Colonic mucosa (tissue), 4 donors: ENCODE measurements at places on chromosomes 3 and 15.
A peak's percentile ranks its signal among the peaks of the same experiment; 100 is the strongest.

DNA sequence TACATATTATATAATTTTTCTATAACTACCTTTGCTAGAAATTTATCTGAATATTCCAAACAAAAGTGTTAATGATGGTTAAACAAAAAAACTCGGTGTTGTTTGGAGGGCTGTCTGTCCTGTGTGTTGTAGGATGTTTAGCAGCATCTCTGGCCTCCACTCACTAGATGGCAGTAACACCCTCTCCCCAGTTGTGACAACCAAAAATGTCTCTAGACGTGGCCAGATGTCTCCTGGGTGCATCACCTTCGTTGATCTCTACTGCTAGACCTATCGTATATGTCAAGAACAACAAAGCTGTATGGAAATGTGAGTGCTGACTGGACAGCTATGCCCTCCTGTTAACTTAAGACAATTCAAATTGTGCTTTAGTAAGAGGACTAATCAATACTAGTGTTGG lies 14.1 kb downstream of the ANKRD34C start:
- DNase-seq, result no peak

DNA sequence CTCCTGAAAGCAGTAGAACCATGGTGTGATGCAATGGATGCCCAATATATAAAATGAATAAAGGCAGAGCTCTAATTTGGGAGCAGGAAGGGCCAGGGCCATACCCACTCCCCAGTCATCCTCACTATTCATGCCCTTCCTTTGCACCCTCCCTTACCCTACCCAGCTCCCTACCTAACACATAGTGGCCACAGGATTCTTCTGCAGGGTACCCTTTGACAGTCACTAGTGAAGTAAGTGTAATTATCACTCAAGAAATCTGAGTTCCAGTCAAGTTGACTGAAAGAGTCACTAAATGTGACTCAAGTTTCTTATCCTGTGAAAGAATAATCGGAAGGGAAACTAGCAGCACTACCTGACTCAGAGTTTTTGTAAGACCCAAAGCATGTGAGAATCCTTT lies 69.2 kb downstream of the RASA2 start:
- no peak for DNase-seq

GRCh38 chr15:88834211-88834812 lies 31.1 kb downstream of the ACAN start:
- DNase-seq, result peak; percentile 22

DNA sequence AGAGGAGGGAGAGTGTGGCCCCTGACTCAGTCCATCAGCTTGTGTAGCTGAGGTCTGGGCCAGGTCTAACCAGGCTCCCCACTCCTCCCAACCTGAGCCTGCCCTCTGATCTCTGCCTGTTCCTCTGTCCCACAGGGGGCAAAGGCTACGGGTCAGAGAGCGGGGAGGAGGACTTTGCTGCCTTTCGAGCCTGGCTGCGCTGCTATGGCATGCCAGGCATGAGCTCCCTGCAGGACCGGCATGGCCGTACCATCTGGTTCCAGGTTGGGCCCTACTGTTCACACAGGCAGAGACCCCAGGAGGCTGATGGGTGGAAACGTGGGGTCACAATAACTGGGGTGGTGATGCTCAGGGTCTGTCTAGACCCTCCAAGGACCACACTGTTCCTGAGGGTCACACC lies 6.8 kb downstream of the NEIL1 start:
- no peak for DNase-seq

DNA sequence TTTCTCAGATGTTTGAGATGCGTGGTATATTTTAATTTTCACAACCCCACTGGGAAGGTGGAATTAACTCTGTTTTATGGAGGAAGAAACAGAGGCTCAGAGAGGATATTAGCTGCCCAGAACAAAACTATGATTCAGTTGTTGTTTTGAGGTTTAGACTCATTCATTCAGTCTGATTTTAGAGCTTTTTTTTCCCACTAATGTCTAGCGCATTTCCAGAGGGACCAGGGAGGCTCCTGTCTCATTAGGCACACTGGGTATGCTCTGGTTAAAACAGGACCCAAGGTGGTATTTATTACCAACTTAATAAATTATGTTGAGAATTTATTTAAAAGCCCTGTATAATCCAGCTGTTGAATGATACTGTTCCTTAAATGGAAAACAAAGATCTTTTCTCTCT lies 272.0 kb upstream of the RGMA start:
- no peak for DNase-seq

DNA sequence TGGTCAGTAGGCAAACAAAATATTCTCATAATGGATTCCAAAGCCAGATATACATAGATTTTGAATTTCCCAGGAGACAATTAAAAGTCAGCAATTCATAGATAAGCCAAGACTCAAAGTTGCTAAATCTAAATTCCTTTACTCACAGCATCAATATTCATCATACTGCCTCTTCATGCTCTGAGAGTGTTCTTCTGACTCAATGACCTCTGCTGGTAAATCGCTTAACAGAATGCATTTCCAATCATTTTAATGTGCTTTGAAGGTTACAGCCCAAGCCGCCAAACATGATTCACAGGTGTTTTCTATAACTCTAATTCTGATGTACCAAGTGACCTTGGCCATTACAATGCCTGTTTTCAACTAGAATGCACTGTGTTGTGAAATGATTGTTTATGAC lies 24.2 kb upstream of the SLC4A7 start:
- no peak for DNase-seq

DNA sequence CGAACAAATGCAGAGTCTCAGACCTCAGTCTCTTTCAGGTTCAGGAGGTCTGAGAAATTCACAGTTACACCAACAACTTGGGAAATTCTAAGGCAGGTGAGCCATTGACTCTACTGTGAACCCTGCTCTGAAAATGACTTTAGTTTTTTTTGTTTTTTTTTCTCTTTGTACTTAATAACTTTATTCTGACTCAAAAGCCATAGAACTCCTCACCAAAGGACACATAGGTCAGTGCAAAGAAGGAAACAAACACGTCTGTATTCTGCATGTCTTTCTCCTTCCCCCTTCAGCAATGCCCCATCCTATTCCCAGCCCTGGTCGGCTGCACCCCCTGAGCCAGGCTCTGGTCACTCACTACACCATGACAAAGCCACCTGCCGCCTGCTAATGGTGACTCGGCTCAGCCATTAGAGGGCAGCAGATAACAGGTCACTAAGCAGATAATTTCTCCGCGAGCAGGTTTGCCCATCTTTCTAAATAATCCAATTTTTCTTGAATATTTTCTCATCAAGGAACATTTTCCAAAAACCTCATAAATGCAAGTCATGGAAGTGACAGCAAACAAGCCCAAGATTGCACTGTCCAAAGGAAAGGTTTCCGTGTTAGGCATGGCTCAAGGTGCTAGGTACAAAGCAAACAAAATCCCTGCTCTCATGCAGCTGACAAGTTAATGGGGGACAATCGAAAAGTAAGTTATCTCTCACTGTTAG lies 37.7 kb downstream of the TM4SF4 start:
- peak; percentile 60 for DNase-seq

- DNase-seq, result no peak
These were observed 83.8 kb downstream of the LINGO1 start for GRCh38 chr15:77548589-77549557.
